RCC 7860 (cell line): ENCODE measurements at places on chromosomes 5 and 9.

GRCh38 chr5:28499766-28500290 lies 1461.4 kb upstream of the CDH9 start:
- no peak for DNase-seq

GRCh38 chr5:114957384-114957783 lies 212.3 kb downstream of the TRIM36 start:
- DNase-seq, result no peak

GRCh38 chr5:111502956-111503355 lies 9.4 kb downstream of the STARD4 start:
- DNase-seq, result no peak

DNA sequence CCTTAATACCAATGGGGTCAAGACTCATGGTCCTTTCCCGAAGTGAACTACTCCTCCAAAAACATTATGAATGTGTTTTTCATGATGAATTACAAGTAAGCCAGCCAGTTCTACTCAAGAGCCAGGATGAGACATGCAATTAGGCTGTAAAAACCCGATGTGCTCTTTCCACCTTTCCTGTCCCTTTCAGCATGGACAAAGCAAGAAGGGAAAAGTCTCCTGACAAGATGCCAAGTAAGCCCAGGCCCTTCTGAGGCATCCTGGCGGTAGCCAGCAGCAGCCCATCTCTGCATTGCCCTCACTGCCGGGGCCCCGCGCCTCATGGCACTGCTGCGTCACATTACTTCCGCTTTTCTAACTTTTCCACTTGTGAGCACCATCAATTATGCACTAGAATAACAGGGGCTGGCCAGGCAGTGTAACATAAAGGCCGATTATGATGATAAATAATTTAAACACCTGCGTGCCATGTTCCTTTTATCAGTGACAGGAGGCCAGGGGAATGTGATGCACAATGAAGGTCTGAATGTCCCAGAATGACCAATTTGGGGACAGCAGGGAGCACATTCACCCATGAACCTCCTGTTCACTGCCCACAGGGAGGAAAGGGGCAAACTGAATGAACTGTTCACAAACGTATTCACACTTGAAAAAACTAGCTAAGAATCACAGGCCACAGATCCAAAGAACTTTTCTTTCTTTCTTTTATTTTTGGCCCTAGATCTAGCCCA lies 37.4 kb downstream of the EFNA5 start:
- no peak for DNase-seq

GRCh38 chr5:19988457-19988856 lies 457 bp upstream of the CDH18 start:
- DNase-seq, result no peak

- DNase-seq, result peak; percentile 41
These were observed 11.3 kb upstream of the LOX start for GRCh38 chr5:122089096-122090013.

DNA sequence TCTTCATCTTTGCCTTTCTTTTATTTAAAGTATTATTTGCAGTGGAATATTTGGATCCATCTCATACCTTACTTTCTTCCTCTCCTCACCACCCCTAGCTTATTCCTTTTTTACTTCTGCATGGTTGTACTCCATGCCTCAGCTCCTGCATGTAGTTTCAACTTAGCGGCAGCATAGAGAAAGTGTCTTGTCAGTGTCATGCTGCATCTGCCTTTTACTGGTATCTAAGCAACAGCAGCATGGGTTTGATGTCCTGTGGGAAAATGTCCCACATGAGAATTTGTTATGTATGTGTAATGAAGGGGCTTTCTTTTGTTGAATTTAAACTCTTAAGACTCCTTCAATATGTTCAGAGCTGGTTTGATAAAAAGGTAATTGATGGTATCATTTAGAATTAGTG lies 20.6 kb downstream of the TCERG1 start:
- DNase-seq, result no peak

- DNase-seq, result peak; percentile 63
These were observed 37.3 kb upstream of the EGFL7 start for GRCh38 chr9:136625101-136626065.

GRCh38 chr5:135154197-135154596 lies 120.2 kb upstream of the PITX1 start:
- no peak for DNase-seq

DNA sequence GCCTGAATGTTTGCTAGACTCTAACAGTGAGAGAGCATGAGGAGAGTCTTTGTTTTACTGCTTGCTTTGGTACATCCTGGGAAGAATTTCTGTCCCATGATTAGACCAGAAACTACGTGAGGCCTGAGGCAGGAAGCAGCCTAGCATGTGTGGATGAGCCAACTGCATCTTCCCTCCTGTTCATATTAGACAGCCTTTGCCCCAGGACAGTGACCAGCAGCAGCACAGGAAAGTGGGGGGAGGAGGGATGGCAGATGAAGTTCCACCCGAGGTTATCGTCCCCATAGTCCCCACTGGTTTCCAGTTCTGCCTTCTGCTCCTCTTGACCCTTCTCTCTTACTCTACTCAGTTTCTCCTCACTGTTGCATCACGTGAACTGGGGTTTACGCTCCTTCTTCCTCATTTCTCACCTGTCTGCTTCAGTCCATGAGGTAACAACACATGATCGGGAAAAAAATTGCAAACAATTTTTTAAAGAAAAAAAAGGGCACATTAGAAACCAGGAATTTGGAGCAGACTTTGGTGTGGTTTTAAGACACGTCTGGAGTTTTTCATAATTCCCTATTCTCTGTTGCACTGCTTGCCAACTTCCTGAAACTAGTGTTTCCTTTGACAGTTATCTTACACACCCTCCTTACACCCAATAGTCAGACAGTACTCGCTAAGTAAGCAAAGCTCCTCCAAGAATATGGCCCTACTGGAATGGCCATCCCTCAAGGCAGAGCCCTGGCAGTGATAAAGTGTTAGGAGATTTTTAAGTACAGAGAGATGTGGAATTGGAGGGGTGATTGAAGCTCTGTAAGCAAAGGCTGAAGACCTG lies 84.1 kb downstream of the SNX18 start:
- DNase-seq, result no peak

- no peak for DNase-seq
These were observed 58.3 kb downstream of the EGFLAM start for GRCh38 chr5:38316544-38317224.

DNA sequence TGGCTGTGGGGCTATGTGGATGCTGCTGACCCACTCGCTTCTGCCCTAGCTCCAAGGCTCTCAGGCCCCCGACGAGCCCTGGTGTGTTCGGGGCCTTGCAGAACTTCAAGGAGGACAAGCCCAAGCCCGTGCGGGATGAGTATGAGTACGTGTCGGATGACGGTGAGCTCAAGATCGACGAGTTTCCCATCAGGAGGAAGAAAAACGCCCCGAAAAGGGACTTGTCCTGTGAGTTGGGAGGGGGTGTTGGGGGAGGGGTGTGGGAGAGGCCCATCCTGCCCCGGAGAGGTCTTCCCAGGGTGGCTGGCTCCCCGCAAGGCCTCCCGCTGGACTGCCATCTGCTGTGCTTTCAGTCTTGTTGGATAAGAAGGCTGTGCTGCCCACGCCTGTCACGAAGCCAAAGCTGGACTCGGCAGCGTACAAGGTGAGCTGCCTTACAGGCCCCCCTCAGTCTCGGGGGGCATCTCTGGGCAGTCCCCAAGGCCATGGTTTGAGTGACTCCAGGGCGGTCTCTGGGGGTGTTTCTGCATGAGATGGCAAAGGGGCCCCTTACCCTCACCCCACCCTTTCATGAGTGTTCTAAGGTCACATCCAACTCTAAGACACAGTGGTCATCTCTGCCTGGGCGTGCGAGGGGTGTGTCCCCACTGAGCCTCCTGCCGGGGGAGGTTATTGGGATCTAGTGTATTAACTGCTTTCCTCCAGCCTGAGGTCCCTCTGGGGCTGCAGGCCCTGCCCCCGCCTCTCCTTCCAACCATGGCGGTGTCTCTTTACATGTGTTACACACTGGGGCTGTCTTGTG lies 89.5 kb downstream of the PHF2 start:
- DNase-seq, result no peak

DNA sequence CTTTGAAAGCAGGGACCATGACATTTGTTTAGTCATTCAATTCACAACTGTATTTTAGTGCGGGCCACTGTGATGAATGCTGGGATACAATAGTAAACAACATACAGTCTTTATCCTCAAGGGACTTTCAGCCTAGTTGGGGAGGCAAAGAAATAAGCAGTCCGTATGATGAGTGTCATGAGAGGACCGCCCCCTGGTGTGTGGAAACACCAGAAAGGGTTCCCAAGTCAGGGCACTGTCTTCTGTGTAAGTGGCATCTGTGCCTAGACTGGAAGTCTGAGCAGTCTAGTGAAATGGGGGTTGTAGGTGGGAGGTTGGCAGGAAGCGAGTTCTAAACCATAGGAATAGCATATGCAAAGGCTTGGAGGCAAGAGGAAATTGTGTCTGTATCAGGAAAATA lies 6.8 kb downstream of the C9orf43 start:
- DNase-seq, result no peak

- no peak for DNase-seq
These were observed 65.5 kb downstream of the INSYN2B start for GRCh38 chr5:169914766-169915165.

- DNase-seq, result peak; percentile 7
These were observed 36.7 kb downstream of the CDK7 start for GRCh38 chr5:69271376-69271775.

DNA sequence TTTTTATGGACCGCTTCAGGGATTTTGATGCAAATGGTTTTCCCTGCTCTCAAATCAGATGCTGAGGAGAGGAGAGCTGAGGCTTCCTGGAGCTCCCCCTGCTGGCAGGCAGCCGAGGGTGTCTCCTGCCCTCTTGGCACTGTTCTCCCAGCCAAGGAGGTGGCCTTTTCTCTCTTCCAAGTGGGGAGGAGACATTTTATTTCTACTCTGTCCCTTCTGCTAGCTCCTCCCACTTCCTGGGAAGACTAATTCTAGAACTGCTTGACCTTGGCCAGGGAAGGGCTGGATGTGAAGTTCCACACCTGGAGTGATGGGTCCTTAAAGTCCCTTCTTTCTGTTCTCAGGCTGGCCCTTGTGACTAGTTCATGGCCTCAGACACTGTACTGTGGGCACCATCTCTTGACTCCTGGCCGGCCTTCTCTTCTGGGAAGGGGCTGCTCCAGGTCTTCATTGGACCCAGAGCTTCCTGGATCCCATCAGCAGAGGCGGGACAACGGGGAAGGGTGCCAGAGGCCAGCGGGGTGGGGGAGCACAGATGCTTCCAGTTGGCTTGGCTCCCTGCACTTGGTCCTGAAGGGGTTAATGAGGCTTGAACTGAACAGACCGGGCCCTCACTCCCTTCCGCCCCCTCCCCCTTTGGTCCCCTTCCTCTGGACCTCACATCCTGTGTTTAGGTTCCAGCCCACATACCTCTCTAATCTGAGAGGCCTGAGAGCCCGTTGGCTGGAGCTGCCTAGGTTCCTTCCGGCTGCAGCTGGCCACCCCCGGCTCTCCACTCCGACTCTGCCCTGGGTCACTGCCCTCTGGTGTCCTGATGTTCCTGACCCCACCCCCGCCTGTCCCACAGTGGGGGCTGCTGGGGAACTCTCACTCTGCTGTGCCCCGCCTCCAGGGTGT lies 32.1 kb downstream of the PTPA start:
- peak; percentile 91 for DNase-seq

GRCh38 chr5:139431706-139432105 lies 7.6 kb downstream of the DNAJC18 start:
- DNase-seq, result no peak

GRCh38 chr5:137367951-137368350 lies 131.2 kb downstream of the SPOCK1 start:
- no peak for DNase-seq

- no peak for DNase-seq
These were observed 63.9 kb downstream of the ERAP1 start for GRCh38 chr5:96743805-96744204.

DNA sequence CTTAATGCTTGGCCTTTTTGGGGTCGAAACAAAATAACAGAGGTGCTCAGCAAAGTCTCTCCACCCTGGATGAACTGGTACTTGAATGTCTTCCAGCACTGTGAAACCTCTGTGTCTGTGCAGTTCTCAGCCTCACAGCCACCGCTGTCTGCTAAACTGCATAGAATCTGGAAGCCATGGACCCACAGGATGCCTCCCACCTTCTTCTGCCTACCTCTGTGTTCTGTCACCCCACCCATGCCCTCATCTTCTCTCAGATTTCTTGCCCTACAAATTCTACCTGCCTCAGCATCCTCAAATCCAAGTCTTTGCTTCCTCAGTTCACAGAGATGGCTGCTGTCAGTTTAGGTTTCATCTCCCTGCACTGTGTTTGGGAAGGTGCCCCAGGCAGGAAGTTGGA lies 35.6 kb downstream of the EXOSC2 start:
- DNase-seq, result no peak

DNA sequence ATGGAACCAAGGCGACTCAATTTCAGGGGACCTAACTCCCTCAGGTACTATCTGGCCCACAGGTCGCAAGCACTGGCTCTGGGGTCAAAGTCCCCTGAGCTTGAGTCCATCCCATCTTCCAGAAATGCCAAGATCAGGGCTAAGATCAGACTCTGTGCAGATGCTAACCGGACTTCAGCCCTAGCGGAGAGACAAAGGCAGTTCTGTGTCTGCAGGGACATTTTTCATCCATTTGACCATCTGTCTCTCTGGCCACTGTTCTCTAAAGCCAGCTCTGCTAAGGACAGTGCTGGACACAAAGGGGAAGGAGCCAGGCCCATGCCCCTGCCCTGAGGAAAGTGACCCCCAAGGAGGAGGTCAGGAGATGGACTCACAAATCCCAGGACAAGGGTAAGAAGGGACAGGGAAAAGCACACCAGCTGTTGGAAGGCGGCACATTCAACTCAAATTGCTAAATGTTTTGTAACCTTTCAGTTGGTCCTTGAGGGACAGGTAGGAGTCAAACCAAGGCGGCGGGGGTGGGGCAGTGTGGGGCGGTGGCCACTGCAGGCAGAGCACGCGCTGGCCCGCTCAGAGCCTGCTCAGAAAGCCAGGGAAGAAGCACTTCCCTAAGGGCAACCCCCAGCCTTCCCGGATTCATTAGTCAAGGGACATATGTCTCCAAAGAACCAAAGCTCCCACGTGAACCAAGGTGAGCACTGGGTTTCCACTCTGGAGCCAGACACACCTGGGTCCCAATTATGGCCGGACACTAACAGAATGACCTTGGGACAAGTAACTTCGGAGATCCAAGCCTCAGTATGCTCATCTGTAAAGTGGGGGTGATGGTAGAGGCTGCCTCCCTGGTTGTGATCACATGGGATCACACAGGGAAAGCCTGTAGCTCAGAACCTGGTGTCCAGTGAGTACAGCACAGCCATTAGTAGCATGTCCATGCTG lies 42.8 kb downstream of the STK10 start:
- no peak for DNase-seq

DNA sequence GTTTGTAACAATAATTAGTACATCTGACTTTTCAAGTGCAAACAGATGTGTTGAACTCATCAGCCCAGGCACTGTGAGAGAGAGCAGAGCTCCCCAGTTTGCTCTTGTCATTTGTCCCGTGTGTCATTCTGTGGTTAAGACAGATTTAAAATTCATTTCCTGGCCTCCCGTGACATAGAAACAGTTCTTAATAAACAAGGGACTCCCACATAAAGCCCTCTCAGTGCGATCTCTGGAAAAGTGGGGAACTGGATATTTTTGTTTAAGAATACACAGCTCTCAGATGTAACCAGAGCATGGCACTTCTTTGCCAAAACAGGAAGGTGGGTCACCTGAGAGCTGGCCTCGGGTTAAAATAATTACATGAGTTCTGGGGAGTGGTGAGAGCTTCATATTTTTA lies 58.6 kb downstream of the PRKACG start:
- DNase-seq, result no peak

- DNase-seq, result no peak
These were observed 500.8 kb upstream of the WWC1 start for GRCh38 chr5:167790462-167791260.

GRCh38 chr9:68894502-68894901 lies 119.4 kb downstream of the PRKACG start:
- no peak for DNase-seq
